ENCODE measurements at places on chromosomes 4 and X.

- DNase-seq = no peak
Measured at GRCh38 chr4:145528601-145529000, 46.9 kb downstream of the SMAD1 start.

DNA sequence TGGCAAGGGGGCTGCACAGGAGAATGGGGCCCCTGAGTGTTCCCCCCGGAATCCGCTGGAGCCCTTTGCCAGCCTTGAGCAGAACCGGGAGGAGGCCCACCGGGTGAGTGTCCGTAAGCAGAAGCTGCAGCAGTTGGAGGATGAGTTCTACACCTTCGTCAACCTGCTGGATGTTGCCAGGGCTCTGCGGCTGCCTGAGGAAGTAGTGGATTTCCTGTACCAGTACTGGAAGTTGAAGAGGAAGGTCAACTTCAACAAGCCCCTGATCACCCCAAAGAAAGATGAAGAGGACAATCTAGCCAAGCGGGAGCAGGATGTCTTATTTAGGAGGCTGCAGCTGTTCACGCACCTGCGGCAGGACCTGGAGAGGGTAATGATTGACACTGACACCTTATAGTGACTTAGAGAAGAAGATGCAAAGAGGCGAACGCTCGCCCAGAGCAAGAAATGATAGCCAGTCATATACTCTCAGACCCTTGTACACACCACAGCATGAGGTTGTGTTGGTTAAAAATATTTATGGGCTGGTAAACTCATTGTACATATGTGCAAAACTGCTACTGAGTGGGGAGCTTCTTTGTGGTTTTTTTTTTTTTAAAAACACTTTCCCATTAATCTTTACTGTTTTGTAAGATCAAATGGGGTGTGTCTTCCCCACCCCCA lies 52.5 kb downstream of the JADE1 start:
- no peak for DNase-seq

DNA sequence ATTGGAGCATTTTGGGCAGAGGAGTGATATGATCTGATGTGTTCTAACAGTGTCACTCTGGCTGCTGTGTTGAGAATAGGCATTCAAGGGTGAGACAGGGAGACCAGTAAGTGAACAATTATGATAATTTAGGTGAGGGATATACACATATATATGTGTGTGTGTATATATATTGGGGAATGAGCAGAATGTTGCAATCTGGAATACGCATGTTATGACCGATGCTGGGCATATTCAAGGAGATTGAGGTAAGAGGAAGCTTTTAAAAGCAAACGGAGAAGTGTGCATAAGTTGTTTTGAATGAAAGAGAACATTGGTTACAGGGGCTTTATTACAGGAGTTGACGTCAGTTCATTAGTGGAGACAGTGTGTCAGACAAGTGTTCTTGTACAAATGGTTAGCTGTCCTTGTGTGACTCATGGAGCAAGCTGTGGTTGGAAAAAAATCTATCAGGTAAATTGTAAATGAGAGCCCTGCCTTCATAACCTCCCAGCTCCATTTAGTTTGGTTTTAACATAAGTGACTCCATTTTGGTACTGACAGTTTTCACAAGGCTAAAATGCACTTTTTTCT lies 442.5 kb upstream of the LCORL start:
- no peak for DNase-seq

DNA sequence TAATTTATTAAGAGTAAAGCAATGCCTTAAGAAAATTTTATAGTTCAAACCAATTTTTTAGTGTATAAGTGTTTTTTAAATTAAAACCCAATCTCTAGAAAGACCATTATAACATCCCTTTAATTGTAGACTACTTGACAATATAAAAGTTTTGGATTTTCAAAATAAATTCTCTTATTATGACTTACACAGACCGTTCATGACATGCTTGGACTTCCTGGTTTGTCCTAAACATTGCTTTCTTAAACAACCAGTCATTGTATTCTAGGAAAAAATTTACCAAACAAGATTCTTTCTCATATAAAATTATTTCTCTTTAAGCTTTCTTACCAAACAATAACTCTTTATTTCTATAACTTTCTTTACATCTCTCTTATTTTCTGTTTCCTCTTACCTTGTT lies 49.0 kb upstream of the CXorf51A start:
- DNase-seq = no peak

DNA sequence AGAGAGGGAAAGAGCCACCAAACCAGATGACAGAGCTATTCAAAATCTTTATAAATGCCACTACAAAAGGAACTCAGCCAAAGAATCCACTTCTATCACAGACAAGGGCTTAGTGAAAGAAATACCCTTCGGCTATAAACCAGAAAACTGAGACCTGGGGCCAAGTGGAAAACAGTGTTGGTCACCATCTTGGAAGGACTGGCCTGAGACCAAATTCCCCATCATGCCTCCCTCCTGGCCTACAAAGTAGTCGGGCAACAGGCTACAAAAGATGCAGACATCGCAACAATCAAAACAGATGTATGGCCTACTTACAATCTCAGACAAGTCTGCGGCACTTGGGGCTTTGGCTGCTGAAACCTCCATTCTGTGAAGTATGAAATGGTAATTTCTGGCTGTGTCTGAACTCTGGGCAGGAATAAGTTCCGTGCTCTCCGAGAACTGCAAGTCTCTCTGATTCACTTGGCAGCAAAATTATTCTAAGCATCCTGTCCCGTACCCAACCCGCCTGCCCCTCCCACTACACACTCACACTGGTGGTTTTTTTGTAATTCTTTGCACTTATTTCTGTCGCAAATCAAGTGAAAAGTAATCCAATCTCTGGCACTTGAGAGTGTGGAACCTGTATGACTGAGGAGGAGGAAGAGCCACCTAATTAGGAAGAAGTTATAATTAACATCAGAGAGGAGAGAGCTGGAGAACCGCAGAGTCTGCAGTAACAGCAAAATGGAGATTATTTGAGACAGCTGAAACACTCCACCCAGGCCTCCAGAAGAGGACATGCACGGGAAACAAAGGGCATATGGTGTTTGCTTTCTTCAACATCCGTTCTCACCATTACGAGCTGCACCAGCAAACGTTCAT lies 87.8 kb downstream of the SH3KBP1 start:
- peak; percentile 41 for DNase-seq

DNA sequence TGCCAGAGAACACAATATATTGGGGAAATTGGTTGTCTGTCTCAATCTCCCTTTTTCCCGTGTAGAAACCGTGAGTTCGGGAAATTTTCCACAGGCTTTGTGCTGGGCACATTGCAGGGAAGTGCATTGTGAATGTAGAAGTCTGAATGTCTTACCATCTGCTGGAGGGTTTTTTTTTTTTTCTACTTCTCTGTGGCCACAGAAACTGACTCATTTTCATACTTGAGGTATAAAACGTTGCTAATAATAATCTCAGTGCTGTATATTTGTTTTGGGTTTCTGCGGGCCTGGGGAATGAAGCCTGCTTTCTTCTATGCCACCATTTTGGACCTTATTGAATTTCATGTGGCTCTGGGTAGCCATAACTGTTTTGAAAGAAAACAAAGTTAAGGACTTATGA lies 1001.2 kb downstream of the STIM2 start:
- DNase-seq = no peak

DNA sequence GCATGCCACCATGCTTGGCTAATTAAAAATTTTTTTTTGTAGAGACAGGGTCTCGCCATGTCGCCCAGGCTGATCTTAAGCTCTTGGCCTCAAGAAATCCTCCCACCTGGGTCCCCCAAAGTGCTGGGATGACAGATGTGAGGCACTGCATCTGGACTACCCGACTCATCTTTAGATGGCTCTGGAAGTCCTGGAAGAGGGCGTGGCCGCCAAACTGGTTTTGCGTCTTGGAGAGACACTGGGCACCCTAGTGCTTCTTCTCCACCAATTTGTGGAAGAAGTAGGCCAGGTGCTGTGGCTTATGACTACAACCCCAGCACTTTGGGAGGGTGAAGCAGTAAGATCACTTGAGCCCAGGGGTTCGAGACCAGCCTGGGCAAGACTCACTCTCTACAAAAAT lies 47.6 kb downstream of the HOPX start:
- no peak for DNase-seq

DNA sequence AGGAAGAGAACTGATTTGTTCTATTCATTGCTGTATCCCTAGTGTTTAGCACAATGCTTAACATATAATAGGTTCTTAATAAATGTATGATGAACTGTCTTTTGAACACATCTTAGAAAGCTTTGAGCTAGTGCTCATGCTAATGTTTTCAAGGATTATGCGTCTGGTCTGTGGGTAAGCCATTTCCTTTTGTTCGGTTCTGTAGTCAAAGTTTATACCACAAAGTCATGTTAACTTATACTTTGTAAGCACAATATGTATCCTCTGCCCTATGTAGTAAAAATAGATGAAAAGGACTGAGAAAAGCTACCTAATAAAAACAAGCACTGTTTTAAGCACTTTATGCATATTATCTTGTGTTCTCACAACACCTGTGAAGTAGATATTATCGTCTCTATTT lies 301.9 kb downstream of the GLUD2 start:
- no peak for DNase-seq

DNA sequence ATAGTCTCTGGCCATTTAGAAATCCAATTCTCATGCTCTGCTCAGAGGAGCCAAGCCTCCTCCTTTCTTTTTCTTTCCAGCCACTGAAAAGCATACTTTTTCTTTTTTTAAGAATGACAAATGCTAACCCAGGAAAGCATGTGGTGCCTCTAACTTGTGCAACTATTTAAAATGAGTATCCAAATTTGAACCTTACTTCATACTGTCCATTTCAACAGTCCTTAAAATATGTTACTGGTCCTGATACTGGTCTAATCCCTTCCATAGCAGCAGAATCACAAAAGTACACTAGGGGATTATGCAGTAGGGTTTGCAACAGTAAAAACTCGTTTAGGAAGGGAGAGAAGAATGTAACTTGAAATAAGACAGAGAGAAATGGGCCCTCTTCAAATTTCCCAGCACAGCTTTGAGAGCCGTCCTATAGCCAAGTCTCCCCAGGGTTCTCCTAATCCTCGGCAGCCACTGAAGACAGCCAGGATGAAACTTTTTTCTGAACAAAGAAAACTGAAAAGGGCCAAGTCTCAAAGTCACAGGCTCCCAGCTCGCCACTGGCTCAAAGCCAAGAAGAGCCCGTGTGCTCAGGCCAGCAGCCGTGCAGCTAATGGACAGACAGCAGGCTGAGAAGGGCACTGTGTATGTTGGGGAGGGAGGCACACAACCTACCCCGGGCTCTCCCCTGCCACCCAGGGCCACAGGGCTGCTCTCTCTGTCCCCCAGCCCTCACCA lies 39.5 kb downstream of the GPC4 start:
- DNase-seq = no peak

DNA sequence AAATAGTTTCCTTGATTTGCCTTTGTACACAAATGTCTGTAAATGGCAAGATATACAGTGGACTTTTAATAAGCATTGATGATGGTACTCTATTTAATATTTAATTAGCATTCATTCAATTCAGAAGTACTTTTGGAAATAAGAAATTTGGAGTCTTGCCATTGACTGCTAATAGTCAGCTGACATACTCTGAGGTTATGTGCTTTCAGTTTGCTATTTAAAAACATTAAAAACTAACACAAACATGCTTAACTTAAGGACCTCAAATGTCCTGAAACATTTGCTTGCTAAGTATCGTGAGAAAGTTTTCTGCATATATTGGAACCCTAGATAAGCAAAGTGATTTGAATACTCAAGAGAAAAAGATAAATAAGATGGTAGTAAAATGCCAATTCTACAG lies 64.6 kb downstream of the REELD1 start:
- DNase-seq = no peak

DNA sequence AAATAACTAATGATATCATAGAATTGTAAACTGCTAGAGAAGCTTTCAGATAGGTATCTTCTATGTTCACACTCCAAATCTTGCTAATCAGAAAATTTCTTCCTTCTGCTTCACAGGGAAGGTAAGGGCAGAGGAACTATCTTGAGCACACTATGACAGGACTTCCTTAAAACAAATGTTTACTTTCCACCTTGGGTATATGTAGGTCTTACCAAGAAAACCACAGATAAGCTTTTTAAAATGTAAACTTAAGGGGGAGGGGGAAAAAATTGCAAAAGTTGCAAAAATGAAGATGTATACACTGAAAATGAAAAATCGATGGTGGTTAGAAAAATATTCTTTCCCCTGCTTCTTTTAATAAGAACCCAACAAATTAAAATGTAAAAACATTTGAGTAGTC lies 30.9 kb downstream of the YTHDC1 start:
- DNase-seq = no peak

GRCh38 chr4:126708716-126709115 lies 924.0 kb upstream of the INTU start:
- no peak for DNase-seq

DNA sequence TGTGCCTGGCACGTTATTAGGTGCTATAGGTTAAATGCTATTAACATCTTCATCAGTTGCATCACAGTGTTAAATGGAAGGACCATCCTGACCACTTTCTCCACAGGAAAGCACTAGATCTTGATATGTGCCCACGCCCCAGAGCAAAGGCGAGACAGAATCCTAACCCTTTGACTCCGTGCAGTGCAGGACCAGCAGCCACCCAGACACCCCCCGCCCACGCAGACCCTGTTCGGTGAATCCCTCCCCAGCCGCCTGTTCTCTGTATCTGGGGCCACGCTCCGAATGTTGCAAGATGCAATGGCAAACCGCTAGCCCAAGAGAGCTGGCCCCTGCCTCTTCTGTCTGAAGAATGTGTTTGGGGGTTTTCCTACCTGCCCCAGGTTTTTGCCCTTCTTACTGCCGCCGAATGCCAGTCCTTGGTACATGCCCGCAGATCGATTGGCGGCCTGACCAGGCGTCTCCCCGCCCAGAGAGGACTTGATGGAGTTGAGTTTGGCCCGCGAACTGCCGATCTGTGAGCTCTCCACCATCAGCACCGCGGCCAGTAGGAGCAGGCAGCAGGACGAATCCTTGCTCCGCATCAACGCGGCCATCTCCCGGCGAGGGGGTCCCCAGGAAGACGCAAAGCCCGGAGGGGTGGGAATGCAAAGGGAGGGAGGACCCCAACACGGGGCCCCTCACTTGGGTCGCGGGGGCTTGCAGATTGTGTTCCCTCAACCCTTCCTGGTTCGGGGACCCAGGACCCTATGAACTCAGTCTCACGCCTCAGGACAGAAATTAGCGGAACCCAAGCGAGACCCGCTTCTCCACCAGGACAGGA lies 906 bp downstream of the DKK2 start:
- DNase-seq = no peak

GRCh38 chrX:119948381-119948780 lies 4.8 kb upstream of the NKAP start:
- DNase-seq = no peak
